ENCODE measurements at places on chromosomes 4 and X.
A peak's percentile ranks its signal among the peaks of the same experiment; 100 is the strongest.

DNA sequence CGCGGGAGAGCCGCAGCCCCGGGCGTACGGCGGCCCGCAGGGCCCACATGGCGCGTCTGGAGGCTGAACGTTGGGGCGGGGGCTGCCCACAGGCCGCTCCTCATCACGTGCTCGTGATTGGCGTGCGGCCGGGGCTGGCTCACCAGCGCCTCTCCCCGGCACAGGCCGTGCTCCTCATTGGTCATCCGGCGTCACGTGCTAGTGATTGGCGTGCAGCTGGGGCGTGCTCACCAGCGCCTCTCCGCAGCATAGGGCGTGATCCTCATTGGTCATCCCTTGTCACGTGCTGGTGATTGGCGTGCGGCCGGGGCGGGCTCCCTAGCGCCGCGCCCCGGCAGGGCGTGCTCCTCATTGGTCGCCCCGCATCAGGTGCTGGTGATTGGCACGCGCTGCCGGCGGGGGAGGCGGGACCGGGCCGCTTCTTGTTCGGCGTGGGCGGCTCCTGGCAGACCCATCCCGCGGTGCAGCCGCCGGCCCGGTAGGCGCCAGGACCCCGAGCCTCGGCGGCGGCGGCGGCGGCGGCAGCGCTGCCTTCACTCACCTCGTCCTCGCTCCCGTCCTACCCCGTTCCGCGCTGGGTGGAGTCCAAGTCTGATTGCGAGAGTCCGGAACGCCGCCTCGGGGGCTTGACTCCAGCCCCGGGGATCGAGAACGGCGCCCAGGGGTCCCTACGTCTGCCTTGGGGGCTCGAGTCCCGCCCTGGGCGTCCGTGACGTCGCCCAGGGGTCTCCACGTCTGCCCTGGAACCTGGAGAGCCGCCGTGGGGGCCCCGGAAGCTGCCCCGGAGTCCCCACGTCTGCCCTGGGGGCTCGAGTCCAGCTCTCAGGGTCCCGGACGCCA, at the start of gene GTPBP6:
TSS of gene GTPBP6 (minus strand) at position 58 of the 840 bp plus-strand sequence. CDS start at position 49, 9 bp downstream.
- DNase-seq, result peak; percentile 99

DNA sequence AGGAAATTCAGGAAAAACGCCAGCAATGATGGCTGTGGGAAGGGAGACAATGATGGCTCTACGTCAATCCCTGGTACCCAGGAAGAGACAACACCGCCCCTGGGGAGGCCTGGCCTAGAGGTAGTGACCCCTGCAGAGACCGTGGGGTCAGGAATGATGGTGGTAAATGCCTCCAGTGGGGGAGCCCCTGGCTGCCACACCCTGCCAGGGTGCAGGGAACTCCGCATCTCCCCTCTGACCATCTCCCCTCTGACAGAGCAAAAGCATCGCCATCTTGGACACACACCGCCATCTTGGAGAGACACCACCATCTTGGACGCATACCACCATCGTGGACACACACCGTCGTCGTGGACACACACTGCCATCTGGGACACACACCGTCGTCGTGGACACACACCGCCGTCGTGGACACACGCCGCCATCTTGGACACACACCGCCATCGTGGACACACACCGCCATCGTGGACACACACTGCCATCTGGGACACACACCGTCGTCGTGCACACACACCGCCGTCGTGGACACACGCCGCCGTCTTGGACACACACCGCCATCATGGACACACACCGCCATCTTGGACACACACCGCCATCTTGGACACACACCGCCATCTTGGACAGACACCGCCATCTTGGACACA, 9.9 kb downstream of the ASMTL start:
- peak; percentile 13 for DNase-seq

GRCh38 chr4:878796-879728, 53.1 kb downstream of the GAK start:
- DNase-seq, result peak; percentile 65

DNA sequence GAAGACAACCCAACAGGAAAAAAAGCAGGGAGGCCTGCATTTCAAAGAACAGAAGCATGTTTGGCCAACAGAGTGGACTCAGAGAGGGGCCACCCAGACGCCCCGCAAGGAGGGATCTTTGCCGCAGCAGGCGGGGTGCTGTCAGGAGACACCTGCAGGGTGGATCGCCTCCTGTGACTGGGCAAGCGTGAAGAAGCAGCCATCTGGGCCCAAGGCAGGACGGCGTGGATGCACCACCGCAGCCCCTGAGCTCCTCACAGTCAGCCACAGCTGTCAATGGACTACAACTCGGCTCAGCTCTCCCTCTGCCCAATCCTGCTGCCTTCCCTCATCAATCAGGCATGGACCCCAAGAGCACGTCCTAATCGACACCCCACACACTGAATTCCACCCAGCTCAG, 32.0 kb upstream of the MAN2B2 start:
- DNase-seq, result no peak

- DNase-seq, result no peak
Measured at GRCh38 chrX:116114999-116115398, 55.5 kb upstream of the AGTR2 start.

DNA sequence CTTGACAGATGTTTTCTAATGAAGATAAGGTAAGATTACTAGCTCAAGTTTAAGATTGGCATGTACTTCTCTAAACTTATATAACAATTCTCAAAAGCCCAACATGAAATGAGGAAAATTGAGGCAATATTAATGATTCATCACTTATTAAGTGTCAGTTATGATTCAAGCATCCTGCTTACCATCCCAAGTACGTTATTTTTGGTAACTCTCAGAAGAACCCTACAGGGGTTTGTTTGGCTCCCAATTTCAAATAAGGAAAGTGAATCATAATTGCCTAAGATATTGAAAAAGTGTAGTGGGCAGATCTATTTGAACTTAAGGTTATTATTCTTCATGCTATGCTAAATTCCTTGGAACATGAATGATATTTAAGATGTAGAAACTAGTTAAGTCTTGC, 387.9 kb upstream of the TENM3 start:
- no peak for DNase-seq

- DNase-seq, result no peak
Measured at GRCh38 chrX:40310447-40310846, 212.7 kb upstream of the BCOR start.
